Stimulated activated CD4-positive, alpha-beta T cell treated with anti-CD3 and anti-CD28 coated beads, Interleukin-2, amount 100 ng/mL, for 4 hours (primary cell): ENCODE measurements at places on chromosomes 16 and 17.

DNA sequence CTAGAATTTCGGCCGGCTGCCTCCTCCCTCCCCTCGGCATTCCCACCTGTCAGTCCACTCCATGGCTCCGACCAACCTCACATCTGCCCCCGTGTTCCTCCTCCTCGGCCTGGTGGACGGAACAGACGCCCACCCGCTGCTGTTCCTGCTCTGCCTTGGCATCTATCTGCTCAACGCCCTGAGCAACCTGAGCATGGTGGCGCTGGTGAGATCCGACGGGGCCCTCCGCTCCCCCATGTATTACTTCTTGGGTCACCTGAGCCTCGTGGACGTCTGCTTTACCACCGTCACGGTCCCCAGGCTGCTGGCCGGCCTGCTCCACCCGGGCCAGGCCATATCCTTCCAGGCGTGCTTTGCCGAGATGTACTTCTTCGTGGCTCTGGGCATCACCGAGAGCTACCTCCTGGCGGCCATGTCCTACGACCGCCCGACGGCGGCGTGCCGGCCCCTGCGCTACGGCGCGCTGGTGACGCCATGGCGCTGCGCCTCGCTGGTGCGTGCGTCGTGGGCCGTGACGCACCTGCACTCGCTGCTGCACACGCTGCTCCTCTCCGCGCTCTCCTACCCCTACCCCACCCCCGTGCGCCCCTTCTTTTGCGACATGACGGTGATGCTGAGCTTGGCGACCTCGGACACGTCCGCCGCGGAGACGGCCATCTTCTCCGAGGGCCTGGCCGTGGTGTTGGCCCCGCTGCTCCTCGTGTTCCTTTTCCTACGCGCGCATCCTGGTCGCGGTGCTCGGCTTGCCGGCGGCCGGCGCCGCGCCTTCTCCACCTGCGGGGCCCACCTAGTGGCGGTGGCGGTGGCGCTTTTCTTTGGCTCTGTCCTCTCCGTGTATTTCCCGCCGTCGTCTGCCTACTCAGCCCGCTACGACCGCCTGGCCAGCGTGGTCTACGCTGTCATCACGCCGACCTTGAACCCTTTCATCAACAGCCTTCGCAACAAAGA, at the start of gene OR3A2:
TSS of gene OR3A2 (minus strand) at position 440 of the 948 bp plus-strand sequence.
- DNase-seq = no peak

DNA sequence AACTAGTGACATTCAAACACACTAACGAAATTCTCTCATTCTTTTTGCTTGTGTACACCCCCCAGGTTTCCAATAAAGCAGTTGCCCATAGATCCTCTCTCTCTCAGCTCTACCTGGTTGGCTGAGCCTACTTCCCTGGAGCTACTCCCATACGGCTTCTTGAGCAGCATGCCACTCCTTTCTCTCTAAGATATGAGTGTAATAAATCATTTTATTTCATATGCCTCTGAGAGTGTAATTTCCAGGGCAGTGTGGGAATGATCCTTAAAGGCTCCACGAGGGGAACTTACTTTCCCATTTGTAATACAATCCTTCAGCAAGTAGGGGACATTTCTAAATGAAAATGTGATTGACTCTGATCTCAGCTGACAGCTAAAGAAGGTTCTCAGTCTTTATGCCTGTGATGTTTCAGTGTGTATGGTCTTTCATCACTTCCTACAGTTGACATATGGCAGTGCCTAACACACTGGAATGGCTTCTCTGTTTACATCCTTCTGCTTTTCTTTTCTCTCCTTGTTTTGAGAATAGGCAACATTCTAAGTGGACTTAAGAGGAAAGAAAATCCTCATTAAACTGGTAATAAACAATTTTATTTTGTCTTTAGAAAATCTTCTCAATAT, 1194.3 kb upstream of the CDH8 start:
- no peak for DNase-seq

DNA sequence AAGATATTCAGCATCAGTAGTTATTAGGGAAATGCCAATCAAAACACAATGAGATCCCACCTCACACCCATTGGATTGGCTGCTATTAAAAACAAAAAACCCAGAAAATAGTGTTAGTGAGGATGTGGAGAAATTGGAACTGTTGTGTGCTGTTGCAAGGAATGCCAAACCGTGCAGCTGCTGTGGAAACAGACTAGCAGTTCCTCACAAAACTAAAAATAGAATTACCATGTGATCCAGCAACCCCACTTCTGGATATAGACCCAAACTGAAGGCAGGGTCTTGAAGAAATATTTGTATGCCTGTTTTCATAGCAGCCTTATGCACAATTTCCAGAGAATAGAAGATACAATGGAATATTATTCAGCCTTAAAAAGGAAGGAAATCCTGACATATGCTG, 46.0 kb downstream of the FOXK2 start:
- no peak for DNase-seq

- no peak for DNase-seq
Measured at GRCh38 chr17:47189732-47190237, 690 bp upstream of the CDC27 start.

DNA sequence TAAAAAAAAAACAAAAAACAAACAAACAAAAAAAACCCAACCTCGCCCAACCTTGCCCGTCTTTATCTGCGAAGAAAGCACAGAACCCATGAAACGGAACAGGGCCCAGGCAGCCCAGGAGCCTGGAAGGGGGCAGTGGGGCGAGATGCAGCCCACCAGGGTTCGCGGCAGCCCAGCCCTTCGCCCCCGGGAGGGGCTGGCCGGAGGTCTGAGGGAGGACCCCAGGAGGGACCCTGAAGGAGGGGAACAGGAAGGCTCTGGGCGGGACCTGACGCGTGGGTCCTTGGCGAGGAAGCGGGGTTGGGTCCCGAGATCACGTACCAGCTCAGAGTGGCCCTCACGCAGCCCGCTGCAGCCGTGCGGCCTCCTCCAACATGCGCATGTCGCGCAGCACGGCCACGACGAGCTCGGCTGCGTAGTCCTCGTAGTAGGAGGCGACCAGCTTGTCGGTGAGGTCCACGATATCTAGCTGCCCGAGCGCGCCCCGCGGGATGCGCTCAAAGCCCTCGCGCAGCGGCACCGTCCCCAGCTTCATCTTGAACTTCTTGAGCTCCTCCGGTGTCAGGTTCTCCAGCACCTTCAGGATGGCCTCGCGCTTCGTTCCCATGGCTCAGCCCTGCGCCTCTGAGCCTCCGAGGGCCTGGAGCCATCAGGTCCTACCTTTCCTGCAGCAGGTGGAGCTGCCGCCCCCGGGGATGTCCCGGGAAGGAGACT, at the start of gene PYDC1:
TSS of gene PYDC1 (minus strand) at position 714 of the 714 bp plus-strand sequence. CDS start at position 607, 107 bp downstream.
- DNase-seq = no peak

DNA sequence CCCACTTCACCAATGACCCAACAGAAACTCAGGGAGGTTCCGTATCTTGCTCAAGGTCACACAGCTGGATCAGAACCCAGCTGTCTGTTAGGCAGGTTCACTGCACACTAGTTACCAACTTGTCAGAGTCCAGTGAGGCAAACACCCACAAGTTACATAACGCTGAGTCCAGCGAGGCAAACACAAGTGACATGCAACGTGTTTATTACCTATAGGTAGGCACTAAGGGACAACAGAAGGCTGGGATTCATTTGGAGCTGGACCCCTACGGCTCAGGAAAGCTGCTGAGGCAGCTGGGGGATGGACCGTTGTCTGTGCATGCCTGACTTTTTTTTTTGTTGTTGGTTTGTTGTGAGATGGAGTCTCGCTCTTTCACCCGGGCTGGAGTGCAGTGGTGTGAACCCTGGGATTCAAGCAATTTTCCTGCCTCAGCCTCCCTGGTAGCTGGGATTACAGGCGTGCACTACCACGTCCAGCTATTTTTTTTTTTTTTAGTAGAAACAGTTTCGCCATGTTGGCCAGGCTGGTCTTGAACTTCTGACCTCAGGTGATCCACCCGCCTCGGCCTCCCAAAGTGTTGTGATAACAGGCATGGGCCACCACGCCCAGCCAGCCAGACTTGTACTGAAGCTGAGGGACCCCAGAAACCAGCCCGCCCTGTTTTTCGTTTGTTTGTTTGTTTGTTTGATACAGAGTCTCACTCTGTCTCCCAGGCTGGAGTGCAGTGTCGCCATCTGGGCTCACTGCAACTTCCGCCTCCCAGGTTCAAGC, 1.9 kb upstream of the RSAD1 start:
- no peak for DNase-seq
